ENCODE measurements at places on chromosomes 6 and 20. TPM values are rescaled to one million over a fixed set of nuclear protein-coding genes. Genes with fewer than 3 reads are reported as not detected.

The GDAP1L1 gene
- 137 TPM for polyA plus RNA-seq

The HLA-DRB1 gene
- 3.5 TPM for polyA plus RNA-seq

The PMEPA1 gene
- polyA plus RNA-seq = 23.6 TPM

The DDR1 gene
- polyA plus RNA-seq = 452 TPM

The RBPJL gene
- polyA plus RNA-seq = 0.53 TPM

The COL21A1 gene
- 9.0 TPM for polyA plus RNA-seq

The RHAG gene
- 0.53 TPM for polyA plus RNA-seq

The SYTL3 gene
- polyA plus RNA-seq = 2.0 TPM

The KIF25 gene
- 2.2 TPM for polyA plus RNA-seq

The NFATC2 gene
- 2.6 TPM for polyA plus RNA-seq

The MEP1A gene
- 0.09 TPM for polyA plus RNA-seq

The GJA10 gene
- polyA plus RNA-seq = not detected

The NHLRC1 gene
- polyA plus RNA-seq = 3.5 TPM

The MCHR2 gene
- 0.24 TPM for polyA plus RNA-seq

The TBX18 gene
- polyA plus RNA-seq = 11.3 TPM

The AHI1 gene
- polyA plus RNA-seq = 99.0 TPM

The PDE7B gene
- 7.8 TPM for polyA plus RNA-seq

The TUBB2B gene
- 1,520 TPM for polyA plus RNA-seq

The OOEP gene
- polyA plus RNA-seq = not detected

The SOX18 gene
- polyA plus RNA-seq = 12.3 TPM

The LPIN3 gene
- polyA plus RNA-seq = 5.4 TPM

The MAN1A1 gene
- polyA plus RNA-seq = 15.2 TPM

The GGT7 gene
- polyA plus RNA-seq = 64.3 TPM

The CLPSL1 gene
- not detected for polyA plus RNA-seq

The CNPY3 gene
- polyA plus RNA-seq = 60.3 TPM

The HDGFL1 gene
- not detected for polyA plus RNA-seq

The GCM1 gene
- not detected for polyA plus RNA-seq

The FABP7 gene
- 395 TPM for polyA plus RNA-seq

The ZNF311 gene
- 6.9 TPM for polyA plus RNA-seq

The EFCAB8 gene
- 0.36 TPM for polyA plus RNA-seq

The PRSS35 gene
- polyA plus RNA-seq = 28.9 TPM

The SSTR4 gene
- 0.89 TPM for polyA plus RNA-seq

The ECT2L gene
- polyA plus RNA-seq = 0.67 TPM

The TFAP2C gene
- 0.29 TPM for polyA plus RNA-seq

The CDK19 gene
- 28.3 TPM for polyA plus RNA-seq

The DLK2 gene
- polyA plus RNA-seq = 14.5 TPM

The ADGRF5 gene
- 8.7 TPM for polyA plus RNA-seq

The HRH3 gene
- 10.1 TPM for polyA plus RNA-seq

The TAGAP gene
- polyA plus RNA-seq = 4.1 TPM

The ADGRF1 gene
- polyA plus RNA-seq = 0.39 TPM

The CPNE5 gene
- polyA plus RNA-seq = 88.4 TPM

The GABRR1 gene
- 0.35 TPM for polyA plus RNA-seq

The GLP1R gene
- polyA plus RNA-seq = 1.3 TPM
